ENCODE measurements at places on chromosomes 3 and 15. TPM values are rescaled to one million over a fixed set of nuclear protein-coding genes. Genes with fewer than 3 reads are reported as not detected.

The CCDC39 gene
- not detected for total RNA-seq

The CD276 gene
- 38.5 TPM for total RNA-seq

The NR2E3 gene
- not detected for total RNA-seq

The PPIP5K1 gene
- total RNA-seq: 16.1 TPM

The EFCAB12 gene
- 1.4 TPM for total RNA-seq

The STRIT1 gene
- total RNA-seq: not detected

The NR1I2 gene
- total RNA-seq: 0.96 TPM

The GASK1A gene
- 38.5 TPM for total RNA-seq

The ADGRG7 gene
- 2.9 TPM for total RNA-seq

The INKA1 gene
- 7.7 TPM for total RNA-seq

The EAF2 gene
- total RNA-seq: 14.2 TPM

The MAP1A gene
- total RNA-seq: 10.4 TPM

The ZNF80 gene
- 2.4 TPM for total RNA-seq

The GATA2 gene
- total RNA-seq: 3.6 TPM

The PTPRG gene
- total RNA-seq: 84.0 TPM

The P2RY12 gene
- 8.9 TPM for total RNA-seq

The GANC gene
- total RNA-seq: 43.3 TPM

The PDCD6IP gene
- total RNA-seq: 168 TPM

The SAMMSON gene
- 26.2 TPM for total RNA-seq

The RTP3 gene
- 1.2 TPM for total RNA-seq

The GOLGA6L9 gene
- total RNA-seq: 0.96 TPM

The CYP11A1 gene
- total RNA-seq: 2.6 TPM

The ZPLD1 gene
- 3.6 TPM for total RNA-seq

The GOLGA8G gene
- 3.6 TPM for total RNA-seq

The PAQR9 gene
- 7.9 TPM for total RNA-seq

The MESP2 gene
- not detected for total RNA-seq
